ENCODE measurements at places on chromosomes 13 and 19. TPM values are rescaled to one million over a fixed set of nuclear protein-coding genes. Genes with fewer than 3 reads are reported as not detected.

DNA sequence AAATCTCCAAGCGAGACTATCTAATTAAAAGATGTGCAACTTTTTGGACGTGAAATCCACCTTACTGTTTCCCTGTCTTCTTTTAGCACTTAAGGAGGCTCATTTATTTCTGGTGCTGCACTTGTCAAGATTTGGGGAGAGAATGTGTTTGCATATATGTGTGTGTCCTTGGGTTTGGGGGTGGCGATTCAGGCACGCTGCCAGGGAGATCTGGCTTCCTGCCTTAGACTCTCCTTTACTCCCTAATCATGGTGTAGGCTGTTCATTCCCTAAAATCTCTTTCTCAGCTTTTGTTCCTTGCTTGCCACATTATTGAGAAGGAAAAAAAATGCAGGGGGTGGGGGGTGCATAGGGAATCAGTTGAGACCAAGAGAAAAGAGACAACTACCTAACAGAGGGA is 271.2 kb downstream of the DCLK1 start:
- DNase-seq = no peak

Gene TEX30
- total RNA-seq = 9.1 TPM

Gene UBE2L5
- not detected for total RNA-seq

Gene FPR3
- 11.0 TPM for total RNA-seq

Gene CPB2
- total RNA-seq = not detected

Gene KIR2DL1
- not detected for total RNA-seq

DNA sequence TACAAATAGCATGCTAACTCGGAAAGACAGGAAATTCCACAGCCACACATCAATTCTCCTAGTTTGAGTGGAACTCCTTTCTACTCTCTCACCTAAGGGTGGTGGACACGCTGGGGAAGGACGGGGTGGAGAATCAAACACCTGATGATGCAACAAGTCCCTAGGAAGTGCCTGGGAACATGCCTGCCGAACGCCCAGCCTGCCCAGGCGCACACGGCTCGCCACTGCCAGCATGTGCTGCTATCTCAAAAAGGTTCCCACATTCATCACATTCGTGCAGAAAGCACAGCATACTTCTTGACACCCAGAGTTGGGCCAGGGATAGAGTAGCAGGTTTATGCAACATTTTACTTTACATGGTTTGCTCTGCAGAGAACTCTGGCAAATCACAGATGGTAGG is 164.6 kb downstream of the ABCC4 start:
- no peak for DNase-seq

GRCh38 chr19:56946159-56946558 is 105.6 kb upstream of the PEG3 start:
- no peak for DNase-seq

GRCh38 chr19:7346488-7346971 is 2.2 kb upstream of the ARHGEF18 start:
- DNase-seq = no peak

Gene ZNF470
- 3.4 TPM for total RNA-seq

DNA sequence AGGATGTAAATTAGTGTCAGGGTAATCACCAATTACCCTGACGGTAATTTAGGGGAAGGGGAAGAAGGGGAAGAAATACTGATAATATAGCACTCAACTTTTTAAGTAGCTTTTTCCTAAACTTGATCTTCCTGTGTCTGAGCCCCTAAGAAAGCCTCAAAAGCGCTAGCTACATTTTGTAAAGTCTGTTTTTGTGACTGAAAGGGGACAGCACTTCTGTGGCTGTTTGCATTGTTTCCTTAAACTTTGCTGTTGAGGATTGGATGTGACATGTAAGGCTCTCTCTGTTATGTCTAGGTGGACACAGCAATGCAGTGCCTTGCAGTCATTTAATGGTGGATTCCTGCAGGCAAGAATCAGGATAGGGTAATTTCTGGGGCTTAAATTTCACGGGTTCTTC is 42.8 kb downstream of the SPATA13 start:
- no peak for DNase-seq

DNA sequence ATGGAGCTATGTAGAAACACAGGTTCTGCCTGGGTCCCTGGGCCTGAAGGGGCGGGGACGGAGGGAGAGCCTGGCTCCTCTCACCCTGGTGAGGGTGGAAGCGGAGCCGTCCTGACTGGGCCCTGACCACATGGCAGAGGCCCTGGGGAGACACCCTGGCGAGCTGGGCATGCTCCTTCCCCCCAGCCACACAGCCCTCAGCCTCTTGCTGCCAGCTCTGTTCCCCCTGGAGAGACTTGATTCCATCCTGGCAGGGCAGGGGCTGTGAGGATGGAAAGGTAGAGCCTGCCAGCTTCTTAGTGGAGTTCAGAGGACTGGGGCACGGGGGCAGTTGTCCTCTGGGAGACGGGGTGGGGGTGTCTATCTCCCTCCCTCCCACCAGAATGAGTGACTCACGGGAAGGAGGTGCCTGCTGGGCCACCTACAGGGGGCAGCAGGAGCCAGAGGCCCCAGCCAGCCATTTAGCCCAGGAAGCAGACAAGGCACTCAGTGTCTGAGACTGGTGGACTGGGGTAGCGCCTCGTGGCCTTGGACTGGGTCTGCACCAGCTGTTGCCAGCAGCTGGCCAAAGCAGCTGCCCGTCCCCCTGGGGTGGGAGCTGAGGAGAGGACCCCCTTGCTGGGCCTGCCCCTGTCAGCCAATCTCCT is 22.8 kb upstream of the RNF17 start:
- no peak for DNase-seq

DNA sequence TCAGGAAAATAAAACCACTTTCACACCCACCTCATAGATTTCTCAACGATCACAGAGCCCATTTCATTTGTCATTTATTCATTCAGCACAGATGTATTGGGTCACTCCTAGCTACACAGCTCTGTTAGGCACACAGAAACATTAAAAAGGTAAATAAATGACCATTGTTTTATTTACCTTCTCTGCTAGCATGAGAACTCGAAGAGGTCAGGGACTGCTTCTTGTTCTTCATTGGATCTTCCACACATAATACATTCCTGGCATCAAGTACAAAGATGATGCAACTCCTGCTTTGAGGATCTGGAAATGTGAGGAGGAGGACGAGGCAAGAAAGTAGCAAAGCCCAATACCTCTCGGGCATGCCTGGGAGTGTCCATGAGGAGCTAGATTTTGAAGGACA is 168.1 kb downstream of the RBM26 start:
- DNase-seq = no peak

- DNase-seq = no peak
Observed at GRCh38 chr13:94431574-94431973, 47.9 kb downstream of the DCT start.

GRCh38 chr19:45356760-45357444 is 13.5 kb downstream of the ERCC2 start:
- DNase-seq = no peak

DNA sequence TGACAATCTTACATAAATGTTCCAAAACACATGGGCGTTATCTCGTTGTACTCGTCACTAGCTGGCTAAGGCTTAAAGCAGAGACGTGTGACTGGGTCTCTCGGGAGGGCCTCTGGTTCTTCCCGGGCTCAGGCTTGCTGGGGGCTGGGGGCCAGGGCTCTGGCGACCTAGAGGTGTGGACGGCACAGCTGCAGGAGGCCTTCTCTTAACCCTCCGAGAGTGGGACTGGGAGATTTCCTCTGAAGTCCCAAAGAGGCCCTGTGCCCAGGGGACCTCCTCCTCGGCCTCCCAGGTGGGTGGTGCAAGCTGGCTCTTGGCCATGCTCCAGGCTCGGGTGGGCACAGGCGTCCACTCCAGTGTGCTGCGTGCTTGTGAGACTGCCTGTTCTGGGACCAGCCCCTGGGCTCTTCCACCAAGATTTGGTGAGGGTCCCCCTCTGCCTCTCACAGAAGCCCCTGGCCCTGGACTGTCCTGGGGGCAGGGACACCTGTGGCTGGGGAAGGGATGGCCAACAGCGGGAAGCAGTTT is 2.2 kb downstream of the CAPS start:
- no peak for DNase-seq

- no peak for DNase-seq
Observed at GRCh38 chr13:60538566-60538965, 141.5 kb downstream of the TDRD3 start.

DNA sequence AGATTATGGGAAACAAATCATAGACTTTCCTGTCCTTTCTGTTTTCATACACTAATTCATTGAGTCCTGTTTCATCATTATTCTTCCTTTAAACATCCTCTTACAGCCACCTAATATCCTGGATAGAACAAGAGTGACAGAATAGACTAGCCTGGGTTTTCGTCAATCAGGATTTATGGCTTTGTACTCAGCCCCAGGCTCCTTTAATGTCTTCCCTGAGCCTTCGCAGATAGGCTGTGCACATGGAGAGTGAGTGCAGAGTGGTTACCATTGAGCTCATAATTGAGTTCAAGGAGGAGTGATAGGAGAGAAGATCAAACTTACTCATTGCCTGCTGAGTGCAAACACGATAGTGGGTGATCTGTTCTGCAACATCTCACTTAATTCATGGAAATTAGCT is 304.9 kb downstream of the TDRD3 start:
- no peak for DNase-seq

DNA sequence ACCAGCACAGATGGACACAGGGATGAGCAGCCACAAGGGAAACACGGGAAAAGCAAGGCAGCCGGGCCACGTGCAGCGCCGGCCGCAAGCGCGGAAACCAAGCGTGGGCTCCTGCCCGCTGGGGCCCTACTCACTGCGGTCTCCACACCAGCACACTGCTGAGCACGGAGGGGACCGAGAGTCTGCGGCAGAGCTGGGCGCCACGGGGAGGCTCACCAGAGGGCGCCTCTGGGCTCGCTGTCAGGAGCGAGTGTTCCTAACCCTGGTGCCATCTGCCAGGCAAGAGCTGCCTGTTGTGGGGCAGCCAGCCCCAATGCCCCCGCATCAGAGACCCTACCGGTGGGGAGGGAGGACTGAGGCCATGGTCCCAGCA is 26.5 kb downstream of the MPND start:
- DNase-seq = no peak

Gene MIDN
- 58.7 TPM for total RNA-seq

- DNase-seq = no peak
Observed at GRCh38 chr19:3479177-3479833, 1.0 kb downstream of the SMIM24 start.

Gene FAM83E
- not detected for total RNA-seq

GRCh38 chr19:38728752-38729541 is 15.3 kb downstream of the CAPN12 start:
- DNase-seq = peak; percentile 34

GRCh38 chr19:10321417-10321797 is 5.6 kb upstream of the FDX2 start:
- no peak for DNase-seq

DNA sequence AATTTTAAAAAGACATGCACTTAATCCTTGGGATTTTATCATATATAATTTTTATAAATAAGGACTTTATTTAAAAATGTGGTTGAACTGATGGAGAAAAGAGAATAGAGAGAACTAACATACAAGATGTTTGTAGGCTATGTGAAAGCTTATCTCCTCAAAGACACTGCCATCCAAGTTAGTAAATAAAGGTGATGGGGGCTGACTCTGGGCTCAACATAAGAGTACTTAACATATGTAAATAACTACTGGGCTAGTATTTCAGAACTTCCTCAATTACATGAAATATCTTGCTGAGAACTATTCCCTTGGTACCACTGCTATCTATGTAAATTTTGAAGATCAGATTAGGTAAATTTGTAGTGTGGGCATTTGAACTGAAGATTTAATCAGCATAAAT is 1017.3 kb upstream of the PCDH20 start:
- DNase-seq = no peak

DNA sequence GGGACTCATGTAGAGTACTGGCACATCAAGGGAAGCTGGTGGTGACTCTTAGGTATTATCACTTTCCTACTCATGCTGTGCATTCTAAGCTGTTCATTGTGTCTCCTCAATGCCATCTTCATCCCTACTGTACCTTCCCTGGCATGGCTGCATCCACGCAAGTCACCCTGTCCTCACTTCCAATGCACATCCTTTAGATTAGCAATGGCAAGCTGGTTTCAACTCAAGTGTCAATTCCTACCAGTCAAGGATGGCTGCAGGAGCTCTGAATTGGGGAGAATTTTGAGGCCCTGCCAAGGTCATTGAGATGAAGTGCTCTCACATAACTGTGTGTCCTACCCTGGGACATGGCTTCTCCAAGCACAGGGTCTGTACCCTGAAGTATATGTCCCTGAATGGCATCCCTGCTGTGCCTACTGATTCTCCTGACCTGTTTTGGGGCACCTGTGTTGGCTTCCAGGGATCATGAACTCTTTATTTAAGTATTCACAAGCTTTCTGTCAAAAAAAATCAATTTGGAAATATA is 24.6 kb downstream of the COL4A1 start:
- no peak for DNase-seq

- DNase-seq = no peak
Observed at GRCh38 chr13:113918580-113918979, 54.7 kb upstream of the GAS6 start.

GRCh38 chr19:29586401-29586800 is 19.7 kb upstream of the POP4 start:
- DNase-seq = no peak

Gene PRTN3
- total RNA-seq = not detected

GRCh38 chr13:52809310-52809769 is 39.1 kb downstream of the PCDH8 start:
- DNase-seq = peak; percentile 25

DNA sequence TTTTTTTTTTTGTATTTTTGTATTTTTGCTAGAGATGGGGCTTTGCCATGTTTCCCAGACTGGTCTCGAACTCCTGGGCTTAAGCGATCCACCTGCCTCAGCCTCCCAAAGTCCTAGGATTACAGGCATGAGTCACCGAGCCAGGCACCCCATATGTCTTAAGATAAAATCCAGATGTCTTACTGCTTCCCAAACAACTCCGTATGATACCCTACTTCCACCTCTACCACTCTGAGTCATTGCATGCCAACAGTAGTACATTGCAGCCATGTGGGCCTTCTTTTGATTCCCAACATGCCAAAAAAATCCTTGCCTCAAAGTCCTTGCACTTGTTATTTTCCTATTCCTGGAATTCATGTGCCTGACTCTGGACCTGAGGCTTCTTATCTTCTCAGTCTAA is 799.2 kb downstream of the GPC5 start:
- DNase-seq = no peak

DNA sequence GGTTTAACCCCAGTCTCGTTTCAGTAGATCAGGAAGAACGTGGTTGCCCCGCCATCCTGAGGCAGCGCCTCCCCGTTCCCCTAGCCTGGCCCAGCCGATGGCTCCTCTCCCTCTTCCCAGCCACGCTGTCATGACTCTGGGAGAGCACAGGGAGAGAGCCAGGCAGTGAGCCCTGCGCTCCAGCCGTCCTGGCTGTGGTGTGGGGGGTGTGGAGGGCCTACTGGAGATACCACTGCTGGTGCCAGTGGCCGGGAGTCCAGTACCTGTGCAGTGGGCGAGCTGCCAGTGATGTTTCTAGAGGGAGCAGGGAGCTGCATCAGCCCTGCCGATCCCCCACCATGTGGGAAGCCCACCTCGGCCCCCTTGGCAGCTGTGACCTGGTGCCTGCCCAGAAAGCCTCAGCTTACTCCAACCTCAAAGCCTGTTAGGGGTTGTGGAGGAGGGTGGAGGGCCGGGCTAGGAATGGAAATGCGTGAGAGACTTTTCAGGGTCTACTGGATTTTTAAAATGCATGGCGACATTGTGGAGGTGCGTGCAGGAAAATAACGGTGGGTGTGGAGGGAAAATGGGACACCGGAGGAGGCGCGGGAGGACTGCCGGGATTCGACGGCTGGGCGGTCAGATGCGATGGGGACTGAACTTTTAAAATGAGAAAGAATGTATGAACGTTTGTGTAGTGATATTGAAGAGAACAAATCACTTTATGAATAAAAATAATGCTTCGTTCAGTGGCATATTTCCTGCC is 4.9 kb downstream of the TEX29 start:
- no peak for DNase-seq

- DNase-seq = no peak
Observed at GRCh38 chr13:50215399-50215798, 200.2 kb downstream of the KCNRG start.

Measured in left cardiac atrium (tissue), 4 donors.